Tibial artery (tissue), 4 donors: ENCODE measurements at places on chromosomes 11 and 22.

DNA sequence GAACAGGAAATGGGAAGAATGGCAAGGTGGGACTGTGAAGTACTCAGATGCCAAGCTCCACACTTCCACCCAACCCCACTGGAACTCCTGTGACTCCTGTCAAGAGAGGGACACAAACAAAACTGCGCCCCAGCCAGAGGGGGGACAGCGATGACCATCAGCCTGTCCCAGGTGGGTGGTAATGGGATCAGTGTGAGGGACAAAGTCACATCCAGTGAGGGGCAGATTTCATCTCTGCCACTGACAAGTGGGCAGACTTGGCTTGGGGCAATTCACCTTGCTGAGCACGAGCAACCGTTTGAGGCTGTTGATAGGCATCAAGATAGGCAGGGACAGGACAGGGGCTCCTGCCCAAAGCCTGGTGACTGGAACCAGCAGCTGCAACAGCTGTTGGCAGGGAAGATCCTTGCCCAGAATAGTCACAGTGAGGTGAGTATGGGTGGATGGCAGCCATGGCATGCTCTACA lies 105.4 kb upstream of the PITPNB start:
- no peaks in the 10 kb centered on the region for H3K27me3 ChIP-seq
- H3K4me3 ChIP-seq = no peak overlapping the region
- peaks cover 12% of the 10 kb centered on the region for H3K4me1 ChIP-seq
- peaks cover 11% of the 10 kb centered on the region for H3K36me3 ChIP-seq
- no peak for DNase-seq

- H3K27ac ChIP-seq = no peak overlapping the region
- no peaks in the 10 kb centered on the region for H3K36me3 ChIP-seq
Measured at GRCh38 chr11:65821107-65821506, 12.7 kb upstream of the SNX32 start.

DNA sequence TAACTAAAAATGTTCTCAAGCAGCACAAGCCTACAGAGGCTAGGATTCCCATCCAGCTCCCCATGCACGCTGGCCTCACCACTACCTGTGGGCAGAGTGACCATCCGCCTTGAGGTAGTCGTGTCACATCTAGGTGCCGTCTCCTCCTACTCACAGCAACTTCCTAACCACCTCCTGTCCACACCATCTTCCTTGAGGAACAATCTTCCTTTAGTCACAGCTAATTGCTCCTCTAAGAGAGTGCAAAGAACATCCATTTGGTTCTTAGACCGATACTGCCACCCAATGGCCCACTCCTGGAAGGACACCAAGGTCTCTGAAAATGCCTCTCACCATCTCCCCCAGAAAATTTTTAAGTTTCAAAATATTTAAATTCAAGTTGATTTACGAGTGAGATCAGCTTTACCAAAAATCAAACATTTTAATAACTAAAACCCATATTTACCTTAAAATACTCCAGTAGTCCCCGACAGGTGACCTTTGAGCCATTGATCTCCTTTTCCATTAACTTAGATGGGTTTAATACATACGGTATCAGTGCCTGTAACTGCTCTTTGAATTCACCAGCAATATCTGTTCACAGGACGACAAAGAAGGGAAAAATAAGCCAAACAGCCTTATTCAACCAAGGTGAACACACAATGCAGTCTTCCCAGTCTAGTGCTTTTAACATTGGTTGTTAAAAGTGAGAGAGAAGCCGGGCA lies 21.7 kb upstream of the PLAAT3 start:
- H3K27me3 ChIP-seq = no peaks in the 10 kb centered on the region
- H3K27ac ChIP-seq = no peak overlapping the region
- no peaks in the 10 kb centered on the region for H3K4me1 ChIP-seq
- H3K36me3 ChIP-seq = peaks cover 52% of the 10 kb centered on the region
- peak; percentile 49 for DNase-seq
- no peak overlapping the region for H3K4me3 ChIP-seq

DNA sequence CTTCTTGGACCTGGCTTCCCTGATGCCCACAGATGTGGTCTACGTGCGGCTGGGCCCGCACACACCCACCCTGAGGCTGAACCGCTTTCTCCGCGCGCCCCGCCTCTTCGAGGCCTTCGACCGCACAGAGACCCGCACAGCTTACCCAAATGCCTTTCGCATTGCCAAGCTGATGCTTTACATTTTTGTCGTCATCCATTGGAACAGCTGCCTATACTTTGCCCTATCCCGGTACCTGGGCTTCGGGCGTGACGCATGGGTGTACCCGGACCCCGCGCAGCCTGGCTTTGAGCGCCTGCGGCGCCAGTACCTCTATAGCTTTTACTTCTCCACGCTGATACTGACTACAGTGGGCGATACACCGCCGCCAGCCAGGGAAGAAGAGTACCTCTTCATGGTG lies 1.2 kb downstream of the CNGA4 start:
- H3K27ac ChIP-seq = no peak overlapping the region
- no peaks in the 10 kb centered on the region for H3K27me3 ChIP-seq
- H3K4me1 ChIP-seq = no peaks in the 10 kb centered on the region
- H3K36me3 ChIP-seq = no peaks in the 10 kb centered on the region
- H3K4me3 ChIP-seq = no peak overlapping the region

- H3K4me1 ChIP-seq = no peaks in the 10 kb centered on the region
- no peaks in the 10 kb centered on the region for H3K36me3 ChIP-seq
- no peaks in the 10 kb centered on the region for H3K27me3 ChIP-seq
- peak; percentile 74 for DNase-seq
- H3K27ac ChIP-seq = no peak overlapping the region
Measured at GRCh38 chr22:27134315-27134701, 476.9 kb downstream of the MIAT start.

GRCh38 chr11:19216021-19216420 lies 14.2 kb upstream of the CSRP3 start:
- H3K4me1 ChIP-seq = no peaks in the 10 kb centered on the region

- DNase-seq = no peak
- H3K4me1 ChIP-seq = no peaks in the 10 kb centered on the region
- H3K36me3 ChIP-seq = no peaks in the 10 kb centered on the region
Measured at GRCh38 chr11:80107415-80107814, 666.6 kb upstream of the TENM4 start.

- no peaks in the 10 kb centered on the region for H3K36me3 ChIP-seq
- peak; percentile 82 for DNase-seq
- peaks cover 33% of the 10 kb centered on the region for H3K4me1 ChIP-seq
Measured at GRCh38 chr22:28443526-28443876, 236.1 kb downstream of the TTC28 start.

DNA sequence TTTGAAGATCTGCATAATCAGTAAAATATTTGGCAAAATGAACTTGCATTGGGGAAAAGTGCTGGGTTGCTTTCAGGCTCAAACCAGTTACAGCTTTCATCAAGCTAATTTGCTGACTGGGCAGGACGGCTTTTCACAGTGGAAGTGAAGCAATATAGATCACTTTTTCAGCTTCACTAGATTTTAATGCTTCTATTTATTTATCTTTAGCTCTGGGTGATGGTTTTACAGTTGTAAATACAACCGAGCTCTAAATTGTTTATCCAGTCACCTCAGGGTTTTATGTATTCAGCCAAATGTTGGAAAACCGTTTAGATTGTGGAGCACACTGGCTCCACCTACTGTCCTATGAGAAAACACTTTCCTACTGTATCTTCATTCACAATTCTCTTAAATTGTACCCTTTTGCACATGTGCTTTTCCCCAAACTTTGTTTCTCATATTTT lies 58.2 kb downstream of the ACER3 start:
- no peak overlapping the region for H3K27ac ChIP-seq
- no peak for DNase-seq
- H3K4me3 ChIP-seq = no peak overlapping the region
- no peaks in the 10 kb centered on the region for H3K36me3 ChIP-seq

GRCh38 chr11:83836065-83836464 lies 549.9 kb upstream of the CCDC90B start:
- no peaks in the 10 kb centered on the region for H3K27me3 ChIP-seq
- H3K4me3 ChIP-seq = no peak overlapping the region
- H3K27ac ChIP-seq = no peak overlapping the region
- H3K36me3 ChIP-seq = no peaks in the 10 kb centered on the region
- H3K4me1 ChIP-seq = peaks cover 6% of the 10 kb centered on the region
- DNase-seq = no peak

DNA sequence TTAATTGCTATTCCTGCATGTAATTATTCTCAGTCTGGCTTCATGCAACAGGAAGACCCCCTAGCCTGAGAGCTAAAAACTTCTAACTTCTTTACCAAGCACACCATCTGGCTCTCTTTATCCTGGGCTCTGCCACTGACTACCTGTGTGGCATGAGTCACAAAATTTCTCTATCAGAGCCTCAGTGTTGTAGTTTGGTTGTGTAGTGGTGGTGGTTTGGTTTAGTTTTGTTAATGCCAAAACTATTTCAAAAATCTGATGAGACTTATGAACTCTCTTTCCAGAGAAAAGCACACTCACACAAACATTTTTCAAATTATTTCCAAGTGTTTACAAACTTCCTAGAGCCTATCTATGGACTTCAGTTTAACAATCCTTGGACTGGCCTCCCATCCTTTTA lies 7.5 kb upstream of the IL17RA start:
- H3K4me3 ChIP-seq = no peak overlapping the region
- no peak for DNase-seq
- H3K4me1 ChIP-seq = no peaks in the 10 kb centered on the region
- H3K27me3 ChIP-seq = no peaks in the 10 kb centered on the region
- H3K27ac ChIP-seq = no peak overlapping the region
- H3K36me3 ChIP-seq = no peaks in the 10 kb centered on the region

GRCh38 chr11:132289590-132290256 lies 919.3 kb downstream of the NTM start:
- no peaks in the 10 kb centered on the region for H3K36me3 ChIP-seq
- no peak overlapping the region for H3K27ac ChIP-seq
- DNase-seq = no peak
- H3K4me3 ChIP-seq = no peak overlapping the region
- H3K4me1 ChIP-seq = no peaks in the 10 kb centered on the region

DNA sequence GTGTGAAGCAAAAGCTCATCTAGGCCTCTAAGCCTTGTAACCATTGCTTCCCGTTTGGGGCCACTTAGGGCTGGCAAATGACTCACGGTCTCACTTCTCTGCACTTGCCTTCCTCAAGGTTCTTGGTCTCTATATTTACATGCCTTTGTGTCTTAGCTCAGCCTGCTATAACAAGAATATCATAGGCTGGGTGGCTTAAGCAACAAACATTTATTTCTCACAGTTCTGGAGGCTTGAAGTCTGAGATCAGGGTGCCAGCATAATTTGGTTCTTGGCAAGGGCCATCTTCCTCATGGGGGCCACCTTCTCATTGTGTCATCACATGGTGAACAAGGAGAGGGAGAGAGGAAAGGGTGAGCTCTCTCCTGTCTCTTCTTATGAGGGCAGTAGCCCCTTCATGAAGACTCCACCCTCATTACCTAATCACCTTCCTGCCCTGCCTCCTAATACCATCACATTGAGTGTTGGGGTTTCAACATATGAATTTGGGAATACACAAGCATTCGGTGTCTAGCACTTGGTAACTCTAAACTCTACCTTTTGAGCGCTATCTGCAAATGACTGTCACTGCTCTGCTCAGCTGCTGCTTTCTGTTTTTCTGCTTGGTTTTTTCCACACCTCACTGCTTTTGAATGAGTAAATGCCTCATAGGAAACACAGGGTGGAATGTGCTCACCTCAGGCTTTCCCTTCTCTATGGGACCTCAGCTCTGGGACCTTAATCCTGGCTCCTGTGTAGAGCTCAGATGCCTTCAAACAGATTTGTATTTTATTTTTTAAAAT lies 16.2 kb upstream of the ME3 start:
- H3K4me3 ChIP-seq = no peak overlapping the region
- H3K36me3 ChIP-seq = no peaks in the 10 kb centered on the region
- no peaks in the 10 kb centered on the region for H3K27me3 ChIP-seq
- H3K27ac ChIP-seq = peak overlapping the region; percentile 59
- no peak for DNase-seq

GRCh38 chr11:34068111-34068510 lies 16.6 kb downstream of the CAPRIN1 start:
- H3K36me3 ChIP-seq = peaks cover 11% of the 10 kb centered on the region
- H3K4me1 ChIP-seq = peaks cover 11% of the 10 kb centered on the region
- no peak overlapping the region for H3K27ac ChIP-seq
- no peak overlapping the region for H3K4me3 ChIP-seq

- H3K4me3 ChIP-seq = no peak overlapping the region
- no peaks in the 10 kb centered on the region for H3K27me3 ChIP-seq
- peak overlapping the region; percentile 3 for H3K27ac ChIP-seq
- H3K4me1 ChIP-seq = peaks cover 22% of the 10 kb centered on the region
- DNase-seq = peak; percentile 67
Measured at GRCh38 chr22:33811686-33812085, 108.6 kb downstream of the LARGE1 start.

DNA sequence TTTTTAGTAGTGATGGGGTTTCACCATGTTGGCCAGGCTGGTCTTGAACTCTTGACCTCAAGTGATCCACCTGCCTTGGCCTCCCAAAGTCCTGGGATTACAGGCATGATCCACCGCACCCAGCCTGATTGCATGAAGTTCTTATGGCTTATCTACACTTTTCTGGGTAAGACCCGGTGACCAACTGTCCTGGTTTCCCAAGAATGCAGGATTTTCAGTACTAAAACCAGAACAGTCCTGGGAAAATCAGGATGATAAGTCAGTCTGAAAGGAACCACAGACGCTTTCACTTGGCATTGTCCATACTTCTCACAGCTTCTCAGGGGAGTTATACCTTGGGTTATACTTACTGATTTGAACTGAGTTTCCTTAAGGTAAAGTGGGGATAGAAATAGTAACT lies 1.4 kb upstream of the BPIFC start:
- H3K4me3 ChIP-seq = no peak overlapping the region
- no peaks in the 10 kb centered on the region for H3K27me3 ChIP-seq
- DNase-seq = no peak
- H3K4me1 ChIP-seq = no peaks in the 10 kb centered on the region
- H3K36me3 ChIP-seq = no peaks in the 10 kb centered on the region
- no peak overlapping the region for H3K27ac ChIP-seq

- no peaks in the 10 kb centered on the region for H3K4me1 ChIP-seq
- no peaks in the 10 kb centered on the region for H3K27me3 ChIP-seq
- no peak for DNase-seq
- no peak overlapping the region for H3K27ac ChIP-seq
- H3K36me3 ChIP-seq = no peaks in the 10 kb centered on the region
Measured at GRCh38 chr11:88249706-88250105, 74.5 kb upstream of the RAB38 start.

DNA sequence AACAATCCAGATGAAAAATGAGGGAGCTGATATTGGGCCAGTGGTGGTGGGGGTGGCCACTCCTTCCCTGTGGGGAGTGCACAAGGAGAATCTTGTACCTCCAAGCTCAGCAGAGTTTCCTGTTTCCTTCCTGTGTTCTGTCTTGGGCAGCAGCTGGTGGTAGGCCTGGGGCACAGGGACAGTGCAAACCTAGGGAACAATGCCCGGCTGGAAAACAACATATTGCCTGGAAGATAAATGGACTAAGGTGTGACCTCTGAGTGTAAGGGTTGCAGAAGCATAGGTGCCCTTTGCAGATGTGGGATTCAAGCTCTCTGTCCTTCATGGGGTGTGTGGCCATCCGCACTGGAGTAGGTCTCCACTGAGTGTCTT lies 5.8 kb upstream of the JAM3 start:
- no peak overlapping the region for H3K27ac ChIP-seq
- no peaks in the 10 kb centered on the region for H3K27me3 ChIP-seq
- no peaks in the 10 kb centered on the region for H3K36me3 ChIP-seq
- no peak overlapping the region for H3K4me3 ChIP-seq
- no peak for DNase-seq

- no peak overlapping the region for H3K27ac ChIP-seq
- H3K36me3 ChIP-seq = no peaks in the 10 kb centered on the region
- peaks cover 4% of the 10 kb centered on the region for H3K4me1 ChIP-seq
- H3K4me3 ChIP-seq = no peak overlapping the region
- no peaks in the 10 kb centered on the region for H3K27me3 ChIP-seq
Measured at GRCh38 chr11:61632096-61632495, 48.1 kb upstream of the DAGLA start.

GRCh38 chr11:69351460-69351859 lies 57.5 kb downstream of the MYEOV start:
- no peak overlapping the region for H3K4me3 ChIP-seq
- H3K27me3 ChIP-seq = no peaks in the 10 kb centered on the region
- no peak for DNase-seq
- H3K36me3 ChIP-seq = no peaks in the 10 kb centered on the region
- H3K4me1 ChIP-seq = no peaks in the 10 kb centered on the region
